ENCODE measurements at places on chromosomes 12 and 14.
A peak's percentile ranks its signal among the peaks of the same experiment; 100 is the strongest.

DNA sequence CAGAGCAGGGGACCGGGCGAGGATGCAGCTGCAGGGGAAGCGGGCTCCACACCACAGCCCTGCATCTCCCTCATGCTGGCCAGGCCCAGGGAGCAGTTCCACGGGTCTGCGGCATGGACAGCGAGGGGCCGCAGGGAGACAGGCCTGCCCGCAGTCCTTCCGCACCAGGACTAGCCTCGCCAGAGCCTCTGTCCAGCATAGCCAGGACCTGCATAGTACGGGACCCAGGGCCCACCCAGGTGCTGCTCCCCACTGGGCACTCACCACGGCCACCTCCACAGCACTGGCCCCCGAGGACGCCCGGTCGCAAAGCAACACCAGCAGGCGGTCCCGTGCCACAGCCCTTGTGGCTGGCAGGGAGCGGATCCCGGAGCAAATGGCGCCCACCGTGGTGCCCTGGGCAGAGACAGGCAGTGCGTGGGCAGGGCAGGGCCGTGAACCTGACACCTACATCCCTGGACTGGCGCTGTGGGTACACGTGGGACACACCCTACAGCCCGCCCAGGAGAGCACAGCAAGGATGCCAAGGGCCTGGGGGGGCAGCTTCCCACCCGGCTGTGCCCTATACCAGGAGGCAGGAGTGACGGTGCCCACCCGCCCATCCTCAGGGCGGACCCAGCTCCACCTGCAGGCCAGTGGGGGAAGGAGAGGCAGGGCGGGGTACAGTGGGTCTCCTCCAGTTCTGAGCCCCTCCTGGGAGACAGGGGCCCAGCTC is 23.8 kb downstream of the JAG2 start:
- no peak for DNase-seq

GRCh38 chr12:114508529-114509129 is 102.7 kb upstream of the TBX5 start:
- peak; percentile 7 for DNase-seq

DNA sequence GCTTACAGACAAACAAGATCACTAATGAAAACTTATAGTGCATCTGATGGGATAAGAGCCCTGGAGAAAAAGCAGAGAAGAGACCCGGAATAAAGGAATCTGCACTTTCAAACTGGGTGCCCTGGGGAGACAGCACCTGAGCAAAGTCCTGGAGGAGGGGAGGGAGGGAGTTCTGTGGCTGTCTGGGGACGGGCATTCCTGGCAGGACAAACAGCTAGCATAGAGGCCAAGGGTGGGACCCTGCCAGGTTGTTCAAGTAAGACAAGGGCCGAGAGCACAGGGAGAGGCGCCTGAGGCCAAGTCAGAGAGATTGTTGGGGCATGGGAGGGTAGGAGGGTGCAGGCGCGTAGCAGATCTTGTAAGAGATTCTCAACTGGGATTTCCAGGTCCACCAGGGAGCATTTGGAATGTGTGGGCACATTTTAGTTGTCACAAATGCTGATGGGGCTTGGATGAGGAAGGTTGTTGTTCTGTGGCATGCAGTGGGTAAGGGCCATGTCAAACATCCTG is 14.2 kb downstream of the IQSEC3 start:
- no peak for DNase-seq

GRCh38 chr12:52041035-52041434 is 10.2 kb upstream of the NR4A1 start:
- DNase-seq, result no peak

GRCh38 chr14:102057480-102058114 is 29.2 kb downstream of the HSP90AA1 start:
- no peak for DNase-seq

DNA sequence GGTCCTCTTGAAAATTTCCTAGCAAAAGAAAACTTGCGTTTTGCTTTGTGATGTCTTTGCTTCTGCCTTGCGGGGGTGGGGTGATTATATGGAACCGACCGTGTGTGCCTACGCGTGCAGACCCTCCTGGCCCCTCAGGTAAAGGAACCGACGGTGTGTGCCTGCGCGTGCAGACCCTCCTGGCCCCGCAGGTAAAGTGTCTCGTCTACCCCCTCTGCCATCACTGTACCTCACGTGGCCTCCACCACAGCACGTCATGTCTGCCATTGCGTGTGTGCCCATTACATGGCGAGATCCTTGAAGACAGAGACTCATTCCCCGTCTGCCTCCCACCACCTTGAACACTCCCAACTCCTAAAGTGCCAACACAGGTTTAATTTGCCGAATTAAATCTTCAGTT is 3.6 kb downstream of the GOLGA3 start:
- DNase-seq, result no peak
